ENCODE measurements at places on chromosomes 4 and X.

- no peak for DNase-seq
These were observed 17.6 kb downstream of the ADRA2C start for GRCh38 chr4:3783693-3784306.

DNA sequence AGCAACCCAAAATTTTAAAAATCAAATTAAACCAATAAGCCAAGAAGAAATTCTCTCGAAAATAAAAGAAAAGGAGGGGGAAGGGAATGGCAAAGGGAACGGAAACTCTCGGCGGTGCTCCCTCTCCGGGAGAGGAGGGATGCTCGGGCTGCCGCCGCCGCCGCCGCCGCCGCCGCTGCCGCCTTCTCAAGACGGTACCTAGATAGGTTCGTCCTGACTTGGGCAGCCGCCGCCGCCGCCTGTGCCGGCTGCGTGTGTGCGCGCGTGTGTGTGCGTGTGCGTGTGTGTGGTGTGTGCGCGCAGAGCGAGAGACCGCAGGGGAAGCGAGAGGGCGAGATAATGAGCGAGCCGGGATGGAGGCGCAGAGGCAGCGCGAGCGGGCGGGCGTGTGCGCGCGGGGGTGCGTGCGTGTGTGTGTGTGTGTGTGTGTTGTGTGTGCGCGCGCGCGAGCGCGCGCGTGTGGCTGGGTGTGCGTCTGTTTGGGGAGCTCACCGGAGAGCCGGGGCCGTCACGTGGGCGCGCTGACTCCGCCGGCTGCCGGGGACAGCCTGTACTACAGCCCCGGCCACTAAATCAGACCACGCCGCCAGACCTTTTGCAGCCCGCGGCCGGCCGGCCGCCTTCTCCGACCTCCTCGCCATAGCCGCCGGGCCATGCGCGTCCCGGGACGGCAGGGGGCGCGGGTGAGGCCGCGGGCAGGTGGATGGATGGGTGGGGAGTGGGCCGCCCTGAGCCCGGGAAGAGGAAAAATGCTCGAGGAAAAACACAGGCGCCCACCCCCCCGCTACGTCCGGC, 111.6 kb downstream of the DHX15 start:
- peak; percentile 94 for DNase-seq

DNA sequence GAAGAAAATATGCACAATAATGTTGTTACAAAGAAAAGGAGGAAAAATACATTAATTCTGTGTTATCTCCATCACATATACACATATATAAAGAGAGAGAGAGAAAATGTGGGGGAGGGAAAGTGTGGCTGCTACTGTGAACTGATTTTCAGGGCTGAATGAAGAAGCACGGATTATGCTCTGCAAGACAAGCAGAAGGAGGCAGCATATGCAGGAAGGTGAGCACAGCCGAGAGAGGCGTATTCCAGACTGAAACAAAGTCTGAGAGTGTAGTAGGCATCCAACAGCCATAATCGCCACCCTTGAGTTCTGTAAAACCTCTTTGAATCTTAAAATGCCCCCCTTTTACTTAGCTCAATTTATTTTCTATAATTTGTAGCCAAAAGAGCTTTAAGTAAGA, 1081.8 kb upstream of the GRID2 start:
- DNase-seq: no peak

GRCh38 chr4:2565533-2565932, 29.1 kb downstream of the FAM193A start:
- no peak for DNase-seq

- no peak for DNase-seq
These were observed 24.9 kb downstream of the STAG2 start for GRCh38 chrX:123986377-123986776.

DNA sequence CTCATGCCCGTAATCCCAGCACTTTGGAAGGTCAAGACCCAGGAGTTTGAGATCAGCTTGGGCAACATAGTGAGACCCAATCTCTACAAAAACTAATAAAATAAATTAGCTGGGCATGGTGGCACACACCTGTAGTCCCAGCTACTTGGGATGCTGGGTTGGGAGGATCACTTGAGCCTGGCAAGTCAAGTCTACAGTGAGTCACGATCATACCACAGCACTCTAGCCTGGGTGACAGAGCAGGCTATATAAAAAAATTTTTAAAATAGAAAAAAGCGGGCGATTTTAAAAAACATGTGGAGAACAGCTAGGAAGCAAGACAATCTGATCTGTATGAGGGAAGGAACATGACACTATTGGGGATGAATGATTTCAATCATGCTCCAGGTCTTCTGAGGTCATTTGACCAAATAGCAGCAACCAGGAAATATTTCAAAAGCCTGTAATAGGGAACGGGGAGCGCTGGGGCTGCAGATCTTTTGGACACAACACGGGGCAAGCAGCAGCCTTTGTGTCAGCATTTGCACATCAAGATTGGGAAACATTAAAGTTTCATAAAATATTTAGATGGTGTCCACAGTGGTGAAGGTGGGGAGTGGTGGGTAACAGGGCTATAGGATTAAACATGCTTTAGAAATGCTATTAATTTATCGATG, 48.3 kb upstream of the GUCY1A1 start:
- DNase-seq: peak; percentile 53

GRCh38 chrX:15194146-15194545, 75.7 kb downstream of the ASB9 start:
- DNase-seq: no peak

- no peak for DNase-seq
These were observed 104.3 kb upstream of the TTC29 start for GRCh38 chr4:147049946-147050345.

- DNase-seq: no peak
These were observed 84.1 kb downstream of the NHS start for GRCh38 chrX:17459008-17459611.

- no peak for DNase-seq
These were observed 60.6 kb upstream of the FAT4 start for GRCh38 chr4:125254106-125254505.

DNA sequence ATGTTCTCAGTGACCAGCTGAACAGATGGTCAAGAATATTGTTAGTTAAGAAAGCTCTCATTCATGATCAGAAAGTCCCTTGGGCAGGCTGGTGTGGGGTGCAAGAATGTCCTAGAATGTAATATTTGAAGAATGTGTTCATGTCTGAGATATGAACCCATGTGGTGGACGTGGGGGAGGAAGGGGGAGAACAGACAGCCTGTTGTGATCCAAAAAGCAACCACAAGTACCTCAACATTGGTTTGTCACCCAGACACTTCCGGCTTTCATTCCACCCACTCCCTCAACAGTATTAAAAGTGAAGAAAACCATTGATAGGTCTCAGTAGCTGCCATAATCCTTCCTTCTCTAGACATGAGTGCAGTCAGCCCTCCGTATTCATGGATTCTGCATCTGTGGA, 82.2 kb downstream of the MAML3 start:
- no peak for DNase-seq

- DNase-seq: no peak
These were observed 61.8 kb downstream of the FHDC1 start for GRCh38 chr4:152997771-152998487.

- DNase-seq: no peak
These were observed 15.4 kb upstream of the OCIAD1 start for GRCh38 chr4:48815483-48815882.

GRCh38 chr4:138035781-138036258, 206.3 kb downstream of the SLC7A11 start:
- no peak for DNase-seq

DNA sequence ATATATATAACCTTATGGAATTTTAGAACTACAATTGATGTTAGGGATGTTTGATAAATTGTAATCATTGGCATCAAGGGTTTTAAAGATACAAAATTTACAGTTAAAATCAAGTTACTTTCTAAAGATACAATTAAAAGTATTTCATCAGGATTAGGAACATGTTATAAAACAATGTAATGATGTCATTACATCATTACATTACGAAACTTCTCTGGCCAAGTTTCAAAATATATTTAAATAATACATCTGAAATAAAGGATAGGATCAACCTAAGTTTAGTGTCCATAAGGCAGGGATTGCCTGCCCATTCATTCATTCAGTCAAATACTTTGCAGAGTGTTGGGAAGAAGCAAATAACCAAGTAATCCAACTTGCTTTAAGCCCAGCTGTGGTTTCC, 75.1 kb downstream of the TENM3 start:
- no peak for DNase-seq

GRCh38 chr4:132504438-132504837, 644.7 kb upstream of the PCDH10 start:
- no peak for DNase-seq

GRCh38 chr4:180234730-180235129, 2008.5 kb upstream of the TENM3 start:
- no peak for DNase-seq

GRCh38 chr4:68904786-68905185, 46.8 kb downstream of the UGT2A3 start:
- no peak for DNase-seq

GRCh38 chrX:140355429-140355828, 149.4 kb downstream of the SOX3 start:
- no peak for DNase-seq

DNA sequence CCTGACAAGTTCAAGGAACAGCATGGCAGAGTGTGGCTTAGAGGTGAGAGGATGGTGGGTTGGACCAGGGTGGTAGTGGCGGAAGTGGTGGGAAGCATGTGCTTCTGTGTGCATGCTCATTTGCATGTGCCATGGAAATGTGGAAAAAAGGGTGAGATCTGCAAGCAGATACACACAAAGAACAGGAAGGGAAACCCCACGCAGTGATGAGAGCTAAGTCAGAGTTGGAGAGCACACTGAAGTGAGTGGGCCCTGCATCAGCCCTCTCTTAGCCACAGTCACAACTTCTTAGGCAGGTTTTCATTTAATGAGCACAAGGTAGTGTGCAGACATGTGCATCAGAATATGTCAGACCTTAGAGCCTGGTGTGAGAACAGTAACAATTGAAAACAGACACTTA, 483.8 kb downstream of the AFF2 start:
- DNase-seq: no peak

- no peak for DNase-seq
These were observed 60.8 kb downstream of the AWAT2 start for GRCh38 chrX:69988955-69989394.

DNA sequence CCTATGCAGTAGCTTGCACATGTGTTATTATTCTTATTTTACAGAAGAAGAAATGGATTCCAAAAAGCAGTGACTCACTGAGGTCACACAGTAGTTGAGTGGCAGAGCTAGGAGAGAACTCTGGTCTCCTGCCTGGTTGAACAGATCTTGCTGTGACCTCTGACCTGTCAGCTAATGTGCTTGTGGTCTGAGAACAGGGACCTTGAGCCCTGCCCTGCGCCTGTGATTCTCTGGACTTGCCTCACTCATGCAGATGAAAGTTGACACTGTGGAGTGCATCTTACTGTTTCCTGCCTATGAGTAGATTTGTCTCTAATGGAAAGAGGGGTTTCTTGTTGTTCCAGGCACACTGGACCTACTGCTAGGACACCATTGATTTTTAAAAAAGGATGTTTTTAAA, 32.3 kb downstream of the ETNPPL start:
- DNase-seq: no peak

DNA sequence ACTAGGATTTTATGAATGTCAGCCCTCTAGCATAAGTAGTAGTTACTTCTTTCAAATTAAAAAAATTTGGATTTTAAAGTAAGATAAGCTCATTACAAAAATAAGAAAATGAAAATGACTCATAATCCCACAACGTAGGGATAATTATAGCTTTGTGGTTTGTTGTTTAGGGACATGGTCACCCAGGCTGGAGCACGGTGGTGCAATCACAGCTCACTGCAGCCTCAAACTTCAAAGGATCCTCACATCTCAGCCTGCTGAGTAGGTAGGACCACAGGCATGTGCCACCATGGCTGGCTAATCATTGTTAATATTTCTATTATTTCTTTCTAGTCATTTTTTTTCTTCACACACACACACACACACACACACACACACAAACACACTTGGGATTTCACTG, 57.6 kb downstream of the PLAC1 start:
- no peak for DNase-seq

DNA sequence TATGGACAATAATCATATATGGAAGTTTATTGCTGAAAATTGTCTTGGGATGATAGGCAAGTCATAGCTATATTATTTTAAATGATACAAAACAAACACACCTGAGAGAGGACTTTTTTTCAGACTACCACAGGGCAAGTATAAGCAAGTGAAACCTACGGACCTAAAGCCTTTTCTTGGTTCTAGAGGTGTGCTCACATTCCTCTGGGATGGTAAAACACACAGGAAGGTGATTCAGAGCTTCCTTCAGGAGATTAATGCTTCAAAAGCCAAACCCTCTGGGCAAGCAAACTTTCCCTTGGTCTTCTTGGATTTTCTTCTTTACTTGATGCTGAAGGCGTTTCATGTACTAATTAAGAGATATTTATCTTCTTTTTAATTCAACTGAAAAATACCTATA, 60.1 kb upstream of the ACSL4 start:
- DNase-seq: no peak

GRCh38 chr4:142954415-142954814, 108.3 kb upstream of the INPP4B start:
- no peak for DNase-seq

DNA sequence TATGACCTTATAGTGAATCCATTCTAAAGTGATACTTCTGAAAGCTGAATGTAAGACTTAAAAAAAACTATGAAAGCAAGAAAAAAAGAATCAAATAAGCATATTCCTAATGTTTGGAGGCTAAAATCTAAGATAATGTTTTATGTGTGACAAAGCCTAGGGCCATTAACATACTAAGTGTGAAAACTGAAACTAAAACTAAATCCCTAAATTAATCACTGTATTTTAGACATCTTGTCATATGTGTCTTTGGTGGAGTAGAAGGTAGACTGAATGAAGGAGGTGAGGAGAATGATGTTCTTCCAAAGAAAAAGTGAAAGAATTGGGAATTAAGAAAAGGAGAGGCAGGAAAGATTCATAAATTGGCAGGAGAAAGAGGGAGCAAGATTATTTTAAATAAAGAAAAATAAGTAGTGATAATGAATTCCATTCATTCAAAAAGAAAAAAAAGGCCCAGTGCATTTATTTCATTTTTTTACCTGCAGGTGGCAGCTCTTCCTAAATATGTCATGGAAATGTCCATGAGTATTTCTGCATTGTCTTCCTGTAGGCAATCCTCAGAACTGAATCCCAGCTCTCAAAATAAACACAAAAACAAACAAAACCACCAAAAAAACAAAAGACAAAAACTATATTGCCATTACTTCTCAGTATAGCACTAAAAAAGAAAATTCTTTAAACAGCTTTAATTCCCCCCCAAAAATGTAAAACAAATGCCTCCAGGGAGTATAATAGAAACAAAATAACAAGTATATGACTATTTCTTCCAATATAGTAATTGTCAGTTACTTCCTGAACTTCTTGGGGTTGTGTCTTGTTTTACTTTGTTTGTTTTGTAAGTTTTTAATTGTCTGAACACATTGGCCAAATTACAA, 17.0 kb upstream of the AP1AR start:
- DNase-seq: no peak

GRCh38 chrX:47380268-47380667, 9.9 kb downstream of the ZNF157 start:
- no peak for DNase-seq

DNA sequence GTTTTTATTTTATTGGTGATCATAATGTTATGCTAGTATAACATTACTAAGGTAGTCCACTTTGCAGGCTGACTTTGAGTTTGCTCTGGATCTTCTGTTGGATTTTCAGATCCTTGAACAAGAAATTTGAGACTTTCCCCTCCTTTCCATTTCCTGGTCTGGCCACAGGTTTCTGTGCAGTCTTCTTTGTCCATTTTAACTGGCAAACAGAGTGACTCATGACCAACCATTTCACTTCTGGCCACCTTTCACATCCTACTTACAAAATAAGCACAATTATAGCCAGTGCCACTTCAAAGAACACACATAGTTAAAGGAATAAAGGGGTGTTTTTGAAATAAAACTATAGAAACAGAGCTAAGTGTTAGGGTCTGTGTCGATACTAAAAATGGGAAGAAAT, 8.4 kb downstream of the ANK2 start:
- DNase-seq: no peak

GRCh38 chr4:185167234-185167633, 24.2 kb downstream of the SLC25A4 start:
- no peak for DNase-seq

Measured in psoas muscle (tissue), 8 donors.